ENCODE measurements at places on chromosomes 5 and 9. TPM values are rescaled to one million over a fixed set of nuclear protein-coding genes. Genes with fewer than 3 reads are reported as not detected.

GRCh38 chr9:112433499-112434392, 52.9 kb upstream of the KIAA1958 start:
- no peak for DNase-seq

SLC6A3 gene
- not detected for total RNA-seq

- no peak for DNase-seq
Measured at GRCh38 chr9:84694248-84694647, 24.7 kb downstream of the NTRK2 start.

SGTB gene
- 1.9 TPM for total RNA-seq

- no peak for DNase-seq
Measured at GRCh38 chr9:36479101-36479500, 79.0 kb upstream of the RNF38 start.

TRIM7 gene
- total RNA-seq: 3.9 TPM

DNA sequence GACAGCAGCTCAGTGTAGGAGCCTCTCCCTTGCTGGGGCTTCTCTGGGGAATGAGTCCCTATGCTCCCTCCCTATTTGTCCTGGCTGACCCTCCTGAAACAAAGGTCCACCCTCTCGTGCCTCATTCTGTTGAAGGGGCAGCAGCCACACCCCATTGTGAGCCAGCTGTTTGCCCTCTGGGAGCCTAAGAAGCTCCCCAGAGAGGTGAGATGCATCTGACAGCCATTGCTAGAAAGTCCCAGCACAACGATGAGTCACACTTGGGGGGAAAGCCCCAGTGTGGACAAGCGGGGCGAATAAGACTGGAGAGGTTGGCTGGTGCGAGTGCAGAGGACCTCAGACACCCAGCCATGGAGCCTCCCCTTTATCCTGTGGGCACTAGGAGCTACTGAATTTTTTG, 101.4 kb downstream of the PPARGC1B start:
- DNase-seq: no peak

Measured in mucosa of descending colon (tissue), 3 donors.